ENCODE measurements at places on chromosomes 3 and 15.

DNA sequence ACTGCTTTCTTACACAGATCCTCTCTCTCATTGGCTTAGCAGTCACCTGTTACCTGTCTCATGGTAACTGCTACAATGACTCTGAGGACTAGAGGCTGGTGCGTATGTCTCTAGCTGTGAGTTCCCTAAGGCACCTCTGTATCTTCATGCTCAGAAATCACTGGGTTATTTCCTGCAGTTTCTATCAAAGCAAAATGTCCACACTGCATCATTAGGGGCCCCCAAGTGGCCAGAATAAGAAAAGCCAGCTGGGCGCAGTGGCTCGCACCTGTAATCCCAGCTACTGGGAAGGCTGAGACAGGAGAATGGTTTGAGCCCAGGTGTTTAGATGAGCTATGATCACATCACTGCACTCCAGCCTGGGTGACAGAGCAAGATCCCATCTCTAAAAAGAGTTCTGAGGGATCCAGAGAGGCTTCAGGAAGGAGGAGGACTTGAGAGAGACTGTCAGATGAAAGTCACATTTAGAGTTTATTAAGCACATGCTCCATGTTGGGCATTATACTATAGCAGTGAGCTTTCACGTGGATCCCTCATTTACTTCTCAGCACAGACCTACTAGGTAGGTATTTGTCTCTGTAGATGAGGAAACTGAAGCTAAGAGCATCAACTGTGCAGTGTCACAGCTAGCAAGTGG is 2.3 kb upstream of the VPS18 start:
- DNase-seq: no peak

DNA sequence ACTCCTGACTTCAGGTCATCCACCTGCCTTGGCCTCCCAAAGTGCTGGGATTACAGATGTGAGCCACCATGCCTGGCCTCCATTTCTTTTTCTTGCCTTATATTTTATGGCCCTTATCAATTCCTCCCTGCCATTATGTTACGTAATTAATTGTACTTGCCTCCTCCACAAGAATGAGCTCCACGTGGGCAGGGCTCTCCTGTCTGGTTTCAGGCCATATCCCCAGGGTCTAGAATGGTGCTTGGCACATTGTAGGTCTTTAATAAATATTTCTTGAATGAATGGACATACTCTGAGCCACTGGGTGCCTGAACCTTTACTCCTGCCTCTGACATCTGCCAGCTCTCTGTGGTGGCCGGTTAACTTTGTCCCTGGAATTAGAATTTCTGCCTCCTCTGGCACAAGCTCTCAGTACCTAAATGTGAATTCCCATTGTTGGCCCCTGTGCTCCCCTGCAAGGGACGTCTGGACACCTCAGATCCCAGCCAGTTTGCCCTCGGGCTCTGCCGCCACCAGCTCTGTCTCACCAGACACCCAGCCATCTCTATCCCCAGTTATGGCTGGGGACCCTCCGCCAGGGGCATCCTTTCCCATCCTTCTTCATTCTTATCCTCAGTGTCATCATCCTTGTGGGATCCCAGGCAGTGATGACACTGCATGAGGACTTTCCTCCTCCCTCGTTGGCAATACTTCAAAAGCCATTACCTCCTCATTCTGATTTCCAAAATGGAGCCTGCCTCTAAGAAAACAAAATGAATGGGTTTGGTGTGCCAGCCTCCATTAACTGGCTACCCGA is 165.6 kb upstream of the SMAD3 start:
- no peak for DNase-seq

DNA sequence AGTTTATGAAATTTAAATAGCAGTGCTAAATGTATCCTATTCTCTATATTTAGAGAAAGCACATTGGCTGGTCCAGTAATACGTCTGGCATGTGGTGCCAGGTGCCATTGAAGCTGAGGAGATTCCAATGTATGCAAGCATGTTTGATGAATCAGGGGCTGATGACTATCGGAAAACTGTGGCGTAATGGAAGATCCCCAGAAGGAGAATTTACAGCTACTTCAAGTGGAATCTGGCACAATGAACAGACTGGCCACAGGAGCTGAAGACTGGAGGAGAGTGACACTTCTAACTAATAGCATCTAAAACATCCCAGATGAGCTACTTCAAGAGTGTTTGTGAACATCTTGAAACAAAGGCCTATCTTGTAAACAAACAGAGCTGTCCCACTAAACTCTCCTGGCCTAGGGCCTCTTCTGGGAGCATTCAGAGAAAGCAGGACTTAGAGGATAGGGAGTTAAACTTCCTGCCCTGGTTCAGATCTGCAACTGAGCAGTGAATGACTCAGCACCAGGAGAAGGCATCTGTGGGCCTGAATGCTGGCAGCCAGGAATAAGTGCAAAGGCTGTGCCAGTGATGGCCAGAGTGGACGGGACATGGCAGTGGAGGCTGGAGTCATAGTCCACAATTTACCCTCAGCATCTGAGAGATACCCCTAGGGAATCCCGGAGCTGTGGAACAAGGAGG is 15.2 kb upstream of the ACTC1 start:
- DNase-seq: no peak

DNA sequence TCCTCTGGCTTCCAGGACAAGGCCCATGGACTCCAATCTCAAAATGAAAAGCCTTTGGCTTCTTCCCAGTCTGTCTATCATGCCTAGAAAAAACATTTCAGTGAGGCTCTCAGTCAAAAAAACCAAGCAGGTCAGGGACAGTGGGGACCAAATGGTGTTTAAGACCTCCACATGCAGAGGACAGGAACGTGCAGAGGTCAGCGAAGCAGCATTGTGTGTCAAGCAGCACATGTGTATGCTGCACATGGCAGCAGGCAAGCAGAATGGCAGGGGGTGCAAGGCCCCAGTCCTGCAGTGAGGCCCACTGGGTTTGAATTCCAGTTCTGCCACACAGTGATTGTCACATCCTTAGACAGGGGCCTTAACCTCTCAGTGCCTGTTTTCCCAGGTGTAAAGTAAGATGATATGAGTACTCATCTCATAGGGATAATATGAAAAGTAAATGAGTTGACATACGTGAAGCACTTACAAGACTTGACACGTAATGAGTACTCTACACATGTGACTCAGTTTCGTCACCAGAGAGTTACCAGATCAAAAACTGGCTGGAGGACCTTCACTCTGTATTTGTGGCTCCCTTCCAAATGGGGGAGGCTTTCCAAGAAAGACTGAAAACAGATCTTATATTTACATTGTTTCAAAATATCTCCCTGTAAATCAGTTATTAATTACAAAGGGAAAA is 11.2 kb downstream of the STIMATE start:
- no peak for DNase-seq

GRCh38 chr15:94417501-94418293 is 186.3 kb downstream of the MCTP2 start:
- no peak for DNase-seq

DNA sequence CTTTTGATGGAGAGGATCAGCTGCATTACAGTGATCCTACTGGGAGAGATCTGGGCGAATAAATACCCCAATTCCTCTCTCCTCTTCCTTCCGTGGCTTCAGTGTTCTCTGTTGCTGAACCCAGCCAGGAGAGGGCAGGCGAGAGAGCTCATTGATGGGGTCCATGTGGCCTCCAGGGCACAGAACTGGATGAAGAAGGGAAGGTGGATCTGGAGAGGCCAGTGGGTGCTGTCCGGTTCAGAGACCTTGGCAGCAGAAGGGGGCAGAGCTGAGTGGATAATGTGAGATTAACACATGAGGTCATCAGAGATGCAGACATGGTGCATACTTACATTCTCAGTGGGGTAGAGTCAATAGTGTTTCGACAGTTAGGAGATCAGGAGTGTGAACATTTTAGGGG is 193.6 kb downstream of the CLSTN2 start:
- no peak for DNase-seq

DNA sequence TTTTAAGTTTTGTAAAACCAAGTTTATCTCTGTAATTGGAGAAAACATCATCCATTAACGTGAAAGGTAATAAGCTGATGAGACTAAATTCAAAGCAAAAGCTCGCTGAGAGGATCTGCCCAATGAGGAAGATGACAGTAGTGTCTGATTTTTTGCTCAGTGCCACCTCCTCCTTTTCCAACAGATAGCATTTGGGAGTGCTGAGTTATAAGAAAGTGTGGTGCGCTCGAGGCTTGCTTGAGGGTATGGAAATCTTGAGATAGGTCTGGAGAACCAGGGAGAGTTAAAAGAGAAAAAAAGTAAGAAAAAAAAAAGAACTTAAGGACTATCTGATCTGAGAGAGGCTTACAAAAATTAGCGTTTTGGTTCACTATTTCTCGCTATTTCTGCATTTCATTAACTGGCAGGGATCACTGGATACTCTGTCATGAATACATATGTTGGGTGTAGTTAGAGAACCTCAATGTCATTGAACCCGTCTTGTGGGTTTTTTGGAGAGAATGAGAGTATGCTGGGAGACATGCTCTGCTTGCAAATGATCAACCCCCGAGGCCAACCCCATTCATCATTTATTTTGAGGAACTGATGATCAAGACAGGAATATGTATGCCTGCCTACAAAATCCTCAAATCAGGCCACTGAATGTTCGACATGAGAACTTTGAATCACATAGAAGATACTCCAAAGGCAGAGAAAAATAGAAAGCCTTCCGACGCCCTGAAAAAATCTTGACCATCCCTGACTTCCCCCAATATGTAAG is 973 bp upstream of the USP13 start:
- no peak for DNase-seq

- DNase-seq: no peak
These were observed 32.8 kb upstream of the ST3GAL6 start for GRCh38 chr3:98730338-98730737.

- peak; percentile 21 for DNase-seq
These were observed 587 bp downstream of the NPHP3 start for GRCh38 chr3:132721479-132722164.

DNA sequence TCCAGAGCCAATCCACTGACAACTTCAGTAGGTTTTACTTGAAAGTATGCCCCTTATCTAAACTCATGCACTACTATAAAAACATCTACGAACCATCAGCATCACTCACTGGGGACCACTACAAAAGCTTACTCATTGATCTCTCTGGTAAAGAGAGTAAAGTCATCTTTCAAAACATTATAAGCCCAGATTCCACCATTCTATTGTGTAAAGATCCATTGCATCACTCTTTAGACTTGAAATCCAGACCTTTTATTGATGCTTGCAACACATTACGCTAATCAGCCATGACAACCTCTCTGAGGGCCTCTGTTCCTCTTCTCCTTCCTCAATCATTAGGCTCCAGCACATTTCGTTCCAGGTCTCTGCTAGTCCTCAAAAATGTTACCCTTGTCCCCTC is 248.9 kb upstream of the WNT5A start:
- no peak for DNase-seq

GRCh38 chr15:69340243-69340900 is 41.7 kb downstream of the PAQR5 start:
- no peak for DNase-seq

GRCh38 chr3:57923101-57923500 is 85.1 kb upstream of the FLNB start:
- no peak for DNase-seq

DNA sequence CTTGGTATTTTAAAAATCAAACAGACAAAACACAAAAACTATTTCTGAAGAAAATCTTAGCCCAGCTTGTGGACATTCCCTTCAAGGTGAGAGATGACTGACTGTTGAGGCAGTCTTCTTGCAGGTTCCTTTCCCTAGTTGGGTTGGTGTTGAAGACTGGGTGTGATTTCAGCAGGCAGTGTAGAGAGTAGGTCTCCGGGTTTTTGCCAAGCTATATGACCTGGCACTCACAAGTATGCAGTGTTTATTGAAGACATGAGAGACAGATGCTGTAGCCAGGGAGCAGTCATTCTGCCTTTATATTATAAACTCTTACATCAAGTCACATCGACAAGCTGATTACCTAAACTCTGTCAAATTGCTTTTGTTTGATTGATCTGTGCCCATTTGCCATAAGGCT is 17.5 kb downstream of the SENP8 start:
- DNase-seq: no peak

DNA sequence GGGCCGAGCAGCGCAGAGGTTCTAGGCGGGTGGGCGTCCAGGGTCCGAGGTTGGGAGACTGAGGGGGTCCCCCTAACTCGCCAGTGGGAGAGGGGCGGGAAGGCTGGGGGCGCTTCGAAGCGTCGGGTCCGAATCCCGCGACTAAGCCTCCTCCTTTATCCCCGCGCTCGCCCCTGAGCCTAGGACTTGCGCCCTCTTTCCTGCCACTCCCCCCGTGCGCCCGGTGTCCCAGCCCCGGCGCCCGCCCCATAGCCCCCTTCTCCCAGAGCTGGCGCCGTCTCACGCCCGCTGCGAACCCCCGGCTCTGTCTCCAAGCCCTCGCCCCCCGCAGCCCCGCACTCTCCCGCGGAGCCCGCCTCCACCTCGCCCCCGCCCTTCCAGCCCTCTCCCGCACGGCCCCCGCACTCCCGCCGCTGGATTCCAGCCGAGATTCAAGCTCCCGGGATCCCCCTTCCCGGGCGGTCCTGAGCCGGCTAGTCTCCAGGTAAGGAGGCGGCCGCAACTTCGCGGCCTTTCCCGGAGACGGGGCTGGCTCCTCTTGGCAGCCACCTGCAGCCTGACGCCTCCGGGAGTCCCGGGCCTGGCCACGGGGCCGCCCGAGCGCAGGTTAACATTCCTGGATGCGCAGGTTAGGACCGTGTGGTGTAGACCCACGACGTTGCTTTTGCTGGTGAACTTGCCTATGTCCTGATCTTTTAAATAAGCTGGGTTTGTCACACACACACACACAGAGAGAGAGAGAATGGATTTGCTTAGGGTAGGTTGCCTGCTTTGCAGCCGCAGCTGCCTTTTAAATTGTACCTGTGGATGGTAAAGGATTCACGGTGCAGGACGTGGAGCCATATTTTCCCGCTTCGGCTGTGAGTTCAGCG is 563 bp downstream of the PXYLP1 start:
- no peak for DNase-seq

DNA sequence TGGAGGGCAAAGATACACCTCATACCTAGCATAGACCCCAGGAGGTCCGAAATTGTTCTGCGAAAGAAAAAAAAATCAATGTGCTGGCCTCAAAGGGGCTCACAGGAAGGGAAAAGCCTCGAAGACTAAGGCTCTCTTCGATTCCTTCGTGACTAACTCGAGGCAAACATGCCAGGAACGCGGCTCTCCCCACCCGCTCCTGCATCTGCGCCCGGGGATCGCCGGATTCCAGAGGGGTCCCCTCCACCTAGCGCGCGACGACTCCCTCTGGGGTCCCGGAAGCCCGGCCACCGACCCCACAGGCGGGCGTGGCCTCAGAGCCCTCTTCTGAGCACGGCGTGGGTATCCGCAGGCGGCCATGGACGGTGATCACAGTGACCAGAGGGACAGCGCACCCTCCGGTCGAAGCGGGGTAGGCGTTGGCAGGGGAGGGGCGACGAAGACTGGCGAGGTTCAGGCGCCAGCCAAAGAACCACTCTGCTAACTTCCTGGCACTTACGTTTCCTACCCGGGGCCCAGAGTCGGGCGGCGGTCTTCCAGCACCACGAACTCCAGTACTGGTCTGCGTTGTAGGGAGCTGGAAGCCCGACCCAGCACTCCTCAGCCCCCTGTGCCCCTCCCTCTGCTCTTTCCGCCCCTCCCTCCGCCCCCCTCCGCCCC is 515 bp upstream of the EIF3J start:
- no peak for DNase-seq

DNA sequence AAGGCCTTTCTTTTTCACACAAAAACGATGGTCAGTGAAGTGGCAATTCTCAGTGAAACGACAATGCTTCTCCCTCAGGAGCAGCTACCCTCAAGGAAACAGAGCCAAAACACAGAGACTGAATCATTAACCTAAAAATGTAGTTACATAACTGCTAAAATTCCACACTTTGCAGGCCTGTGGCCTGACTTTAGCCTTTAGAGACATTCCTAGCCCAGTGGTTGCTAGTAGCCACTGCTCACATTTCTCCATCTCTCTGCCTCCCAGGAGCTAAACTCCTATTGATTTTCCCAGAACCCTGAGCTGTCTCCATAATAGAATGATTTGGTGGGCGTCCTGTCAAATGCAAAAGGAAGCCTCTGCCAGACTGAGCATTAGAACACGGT is 630.1 kb upstream of the KCNMB2 start:
- no peak for DNase-seq

All from stimulated activated CD4-positive, alpha-beta T cell treated with anti-CD3 and anti-CD28 coated beads, Interleukin-1b, Interleukin-23, amount 100 ng/mL, for 24 hours (primary cell).